Activated CD4-positive, alpha-beta T cell treated with anti-CD3 and anti-CD28 coated beads for 1 hour (primary cell): ENCODE measurements at places on chromosomes 16 and 17.
A peak's percentile ranks its signal among the peaks of the same experiment; 100 is the strongest.

- DNase-seq, result no peak
These were observed 3.4 kb downstream of the CAMKK1 start for GRCh38 chr17:3889325-3890012.

GRCh38 chr17:40696651-40697072 is 6.9 kb downstream of the KRT24 start:
- DNase-seq, result no peak

GRCh38 chr16:81214745-81215166 is 23.7 kb upstream of the BCO1 start:
- no peak for DNase-seq

- no peak for DNase-seq
These were observed 50.2 kb downstream of the PDPK1 start for GRCh38 chr16:2587891-2588565.

DNA sequence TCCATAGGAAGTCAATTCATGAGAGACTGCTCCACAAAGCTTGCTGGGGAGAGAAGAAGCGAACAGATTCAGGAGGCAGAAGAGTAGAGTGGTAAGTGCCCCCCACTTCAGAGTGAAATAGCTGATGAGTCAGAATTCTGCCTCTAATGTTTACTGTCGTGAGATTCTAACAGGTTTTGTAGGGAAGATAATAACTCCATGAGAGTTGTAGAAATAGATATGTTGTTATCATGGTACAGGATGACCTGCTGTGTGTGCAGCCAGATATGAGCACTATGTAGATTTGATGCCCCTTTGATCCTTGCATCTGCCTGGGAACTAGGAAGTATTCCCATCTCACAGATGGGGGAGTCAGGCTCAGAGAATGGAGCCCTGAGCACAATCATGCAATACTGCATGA is 502.4 kb upstream of the CDH11 start:
- no peak for DNase-seq

DNA sequence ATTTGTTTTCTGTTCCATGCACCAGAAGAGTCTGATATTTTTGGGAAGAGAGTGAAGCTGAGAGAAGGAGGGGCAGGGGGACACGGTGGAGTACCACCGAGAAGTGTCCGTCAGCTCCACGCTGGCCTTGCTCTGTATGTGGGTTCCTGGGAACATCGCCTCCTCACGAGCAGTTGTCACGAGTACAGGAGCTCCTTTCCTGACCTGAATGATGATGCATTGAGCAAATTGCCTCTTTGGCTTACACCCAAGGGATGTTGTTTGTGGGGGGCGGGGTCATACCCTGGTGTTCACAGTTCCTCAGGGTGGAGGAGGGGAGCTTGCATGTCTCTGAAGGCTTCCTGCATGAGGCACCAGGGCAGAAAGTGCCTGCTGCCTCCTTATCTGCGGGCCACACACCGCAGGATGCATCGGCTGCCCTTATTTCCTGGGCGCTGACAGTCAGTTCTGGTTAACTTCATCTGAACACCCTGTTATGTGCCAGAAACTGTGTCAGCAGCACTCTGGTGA is 36.2 kb downstream of the RGS9 start:
- DNase-seq, result peak; percentile 38

DNA sequence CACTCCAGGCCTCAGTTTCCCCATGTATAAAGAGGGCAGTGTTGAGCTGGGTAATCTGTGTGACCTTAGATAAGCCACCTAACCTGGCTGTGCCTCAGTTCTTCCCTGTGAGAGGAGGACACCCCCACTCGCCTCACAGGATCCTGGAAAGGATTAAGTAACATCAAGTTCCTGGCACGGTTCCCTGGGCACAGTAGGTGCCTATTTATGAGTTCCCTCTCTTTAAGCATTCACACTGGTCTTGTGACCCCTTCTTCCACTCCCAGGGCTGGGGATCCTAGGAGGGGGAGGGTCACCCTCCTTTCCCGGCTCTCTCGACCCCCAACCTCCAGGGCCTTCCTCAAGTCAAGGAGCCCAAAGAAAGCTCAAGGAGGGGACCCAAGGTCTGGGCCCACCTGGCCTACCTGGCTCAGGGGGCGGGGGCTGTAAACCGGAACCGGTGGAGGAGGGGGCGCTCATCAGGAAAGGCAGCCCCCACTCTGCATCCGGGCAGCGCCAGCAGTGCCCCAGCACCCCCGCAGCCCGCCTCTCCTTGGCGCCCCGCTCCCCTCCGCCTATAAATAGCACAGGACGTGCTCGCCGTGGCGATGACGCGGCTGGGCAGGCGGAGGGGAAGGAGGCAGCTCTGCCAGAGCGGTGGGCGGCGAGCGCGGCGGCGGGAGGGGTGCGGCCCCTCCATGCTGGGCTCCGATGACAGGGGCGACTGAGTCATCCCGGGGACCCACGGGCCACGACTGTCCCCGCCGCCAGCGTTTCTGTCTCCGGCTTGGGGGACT is 9.4 kb downstream of the RPL19 start:
- DNase-seq, result peak; percentile 59

- peak; percentile 32 for DNase-seq
These were observed 276.5 kb downstream of the XYLT1 start for GRCh38 chr16:17194190-17194780.

DNA sequence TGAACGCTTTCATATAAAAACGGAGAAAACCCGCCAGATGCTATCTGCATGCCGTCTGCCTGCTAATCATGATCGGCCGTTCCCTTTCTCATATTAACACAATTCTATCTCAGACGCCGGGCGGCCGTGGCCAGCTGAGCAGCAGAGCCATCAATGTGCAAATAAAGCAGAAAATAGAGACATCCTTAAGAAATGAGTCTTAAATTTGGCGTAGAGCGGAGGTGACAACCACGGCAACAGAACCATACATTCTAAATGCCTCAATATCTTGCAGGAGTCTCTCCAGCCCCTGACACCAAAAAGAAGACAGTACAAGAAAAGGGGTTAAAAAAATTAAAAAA is 2.7 kb upstream of the IRX5 start:
- DNase-seq, result no peak

GRCh38 chr16:18802767-18803343 is 1.5 kb upstream of the ARL6IP1 start:
- DNase-seq, result no peak

GRCh38 chr17:51595826-51596398 is 335.6 kb downstream of the UTP18 start:
- DNase-seq, result no peak

- no peak for DNase-seq
These were observed 8.6 kb downstream of the DNAAF1 start for GRCh38 chr16:84153660-84154214.

DNA sequence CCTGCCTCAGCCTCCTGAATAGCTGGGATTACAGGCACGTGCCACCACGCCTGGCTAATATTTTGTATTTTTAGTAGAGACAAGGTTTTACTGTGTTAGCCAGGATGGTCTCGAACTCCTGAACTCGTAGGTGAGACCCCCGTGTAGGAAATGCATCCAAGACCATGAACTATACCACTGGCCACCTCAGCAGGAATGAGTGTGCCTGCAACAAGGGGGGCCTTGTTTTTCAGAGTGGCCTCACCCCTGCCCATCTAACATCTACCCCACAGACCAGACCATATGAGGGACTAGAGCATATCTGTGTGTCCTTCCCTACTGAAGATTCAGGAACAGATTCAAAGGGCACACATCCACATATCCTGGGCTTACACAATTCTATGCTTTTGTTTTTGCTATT is 44.9 kb downstream of the SHISA6 start:
- DNase-seq, result no peak

DNA sequence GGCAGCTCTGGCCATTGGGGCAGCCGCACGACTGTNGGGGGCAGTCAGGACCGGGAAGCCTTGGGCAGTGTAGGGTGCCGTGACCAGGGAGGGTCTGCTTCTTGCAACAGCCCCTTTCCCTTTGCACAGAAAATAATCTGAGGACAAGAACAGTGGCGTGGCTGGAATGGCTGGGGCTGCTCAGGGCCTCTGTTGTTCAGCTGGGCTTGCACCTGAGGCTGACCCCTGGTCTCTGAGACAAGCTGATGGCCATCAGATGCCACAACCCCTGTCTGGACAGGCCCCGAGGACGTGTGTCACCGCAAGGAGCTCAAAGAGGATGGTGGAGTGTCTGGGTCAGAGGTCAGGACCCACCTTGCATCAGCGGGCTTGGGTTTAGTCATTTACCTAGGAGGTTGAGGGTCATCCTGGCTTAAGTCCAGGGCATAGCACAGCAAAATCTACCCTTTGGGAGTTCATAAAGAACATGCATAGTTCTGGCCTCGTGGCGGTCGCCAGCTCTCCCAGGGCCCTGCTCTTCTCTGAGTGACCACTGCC is 46.9 kb downstream of the METRNL start:
- DNase-seq, result no peak

GRCh38 chr17:56861899-56862298 is 27.9 kb downstream of the DGKE start:
- DNase-seq, result no peak

- no peak for DNase-seq
These were observed 1.5 kb downstream of the KRT16 start for GRCh38 chr17:41610965-41611640.

DNA sequence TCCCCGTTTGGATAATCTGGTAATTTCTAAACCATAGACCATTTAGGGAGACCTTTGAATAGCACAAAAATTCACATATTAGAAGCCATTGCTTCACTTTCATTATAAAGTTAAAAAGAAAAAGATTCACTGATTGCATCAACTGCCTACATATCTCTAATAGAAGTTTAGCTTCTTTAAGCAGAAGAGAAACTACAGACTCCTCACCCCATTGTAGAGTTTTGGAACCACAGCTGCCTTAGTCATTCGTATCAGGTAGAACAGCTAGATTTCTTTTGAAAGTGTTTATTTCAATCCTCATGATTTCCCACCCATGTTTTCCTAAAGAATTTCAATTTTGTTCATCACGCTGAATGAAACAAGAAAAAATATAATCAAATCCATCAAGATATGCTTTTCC is 144.8 kb downstream of the CDH8 start:
- DNase-seq, result no peak

GRCh38 chr17:16491703-16492612 is at the start of gene LRRC75A:
Gene LRRC75A, minus strand, starts transcription at chr17:16492193. Its CDS starts 203 bp downstream, at chr17:16491990.
- peak; percentile 34 for DNase-seq

DNA sequence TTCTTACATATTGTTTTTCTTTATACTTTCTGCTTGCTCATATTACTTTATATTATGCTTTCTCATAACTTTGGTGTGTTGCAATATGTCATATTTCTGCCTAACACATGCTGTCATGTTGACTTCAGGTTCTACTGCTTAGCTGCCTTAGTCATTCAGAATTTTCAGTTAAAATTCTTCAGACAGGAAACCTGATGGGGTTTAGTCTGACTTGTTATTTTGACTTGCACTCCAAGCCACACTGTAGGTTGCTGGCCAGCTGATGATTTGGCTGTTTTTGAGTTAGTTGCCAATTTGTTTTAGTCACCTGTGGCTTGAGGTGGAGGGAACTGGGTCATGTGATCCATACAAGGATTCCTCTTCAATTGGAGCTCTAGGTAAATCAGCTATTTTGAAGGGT is 315.4 kb downstream of the MAP2K6 start:
- DNase-seq, result no peak

DNA sequence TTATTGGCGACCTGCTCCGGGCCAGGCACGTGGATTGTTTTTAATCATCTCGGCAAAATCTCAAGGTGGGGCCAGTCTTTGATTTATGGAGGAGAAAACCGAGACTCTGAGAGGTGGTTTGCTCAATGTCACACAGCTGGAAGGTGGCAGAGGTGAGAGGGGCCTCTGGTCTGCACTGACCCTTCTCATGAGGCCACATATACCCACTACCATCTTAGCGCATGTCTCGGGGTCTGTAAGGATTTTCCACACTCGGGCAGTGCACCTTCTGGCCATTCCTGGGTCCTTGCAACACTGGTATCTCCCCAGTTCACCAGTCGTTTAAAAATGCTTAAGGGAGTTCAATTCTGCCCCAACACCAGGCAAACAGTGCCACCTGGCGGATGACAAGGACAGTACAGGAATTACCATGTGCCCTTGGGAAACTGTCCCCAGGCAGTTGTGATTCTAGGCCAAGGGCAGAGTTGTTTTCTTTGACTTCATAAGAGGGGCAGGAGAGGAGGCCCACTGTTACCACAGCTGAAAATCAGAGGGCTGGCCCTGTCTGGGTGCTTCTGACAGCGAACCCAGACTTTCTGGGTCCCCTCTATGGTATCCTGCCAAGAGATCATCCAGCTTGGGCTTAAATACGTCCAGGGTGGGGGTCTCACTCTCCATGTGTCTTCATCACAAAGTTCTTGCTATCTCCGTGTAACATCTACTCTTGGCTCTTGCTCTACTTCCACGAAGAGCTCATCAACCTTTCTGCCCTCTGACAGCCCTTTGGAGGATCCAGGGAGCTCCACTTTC is 39.4 kb upstream of the RAI1 start:
- DNase-seq, result peak; percentile 73

GRCh38 chr16:2950353-2950724 is 13.7 kb upstream of the KREMEN2 start:
- no peak for DNase-seq

GRCh38 chr17:76714822-76715495 is 4.2 kb upstream of the MXRA7 start:
- peak; percentile 56 for DNase-seq

DNA sequence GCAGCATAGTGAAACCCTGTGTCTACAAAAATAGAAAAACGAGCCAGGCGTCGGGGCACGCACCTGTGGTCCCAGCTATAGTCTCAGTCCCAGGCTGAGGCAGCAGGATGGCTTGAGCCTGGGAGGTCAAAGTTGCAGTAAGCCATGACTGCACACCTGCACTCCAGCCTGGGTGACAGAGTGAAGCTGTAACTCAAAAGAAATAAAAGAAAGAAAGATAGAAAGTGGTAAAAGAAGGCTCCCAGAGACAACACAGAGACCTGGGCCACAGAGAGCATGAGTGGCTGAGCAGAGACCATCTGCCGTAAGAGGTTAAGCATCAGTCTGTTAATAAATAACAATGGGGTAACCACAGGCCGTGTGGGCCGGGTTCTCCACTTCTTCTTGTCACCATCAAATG is 15.3 kb upstream of the HEXD start:
- DNase-seq, result no peak

DNA sequence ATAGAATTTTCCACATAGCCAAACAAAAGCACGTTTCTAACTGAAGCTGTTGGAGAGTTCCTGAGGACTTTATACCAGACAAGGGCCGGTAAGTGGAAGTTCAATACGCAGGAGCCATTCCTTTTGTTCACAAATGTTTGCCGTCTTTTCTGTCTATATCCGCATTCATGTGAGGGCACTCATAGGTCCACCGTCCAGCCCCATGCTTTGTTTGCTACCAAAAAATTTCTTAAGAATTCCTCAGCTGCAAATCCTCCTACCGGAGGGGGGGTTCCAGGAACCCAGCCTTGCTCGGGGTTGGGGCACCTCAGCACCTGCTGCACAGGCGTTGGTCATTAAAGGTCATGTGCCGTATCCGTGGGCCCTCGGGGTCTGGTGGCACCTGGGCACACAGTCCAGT is 276.8 kb downstream of the SEC14L1 start:
- DNase-seq, result no peak
